Sigmoid colon (tissue), 7 donors: ENCODE measurements at places on chromosomes 13 and 19. TPM values are rescaled to one million over a fixed set of nuclear protein-coding genes. Genes with fewer than 3 reads are reported as not detected.

The ZNF582 gene
- 4.3 TPM for total RNA-seq

GRCh38 chr19:45630463-45630862 lies 8.7 kb downstream of the EML2 start:
- H3K36me3 ChIP-seq: peaks cover 25% of the 10 kb centered on the region
- no peaks in the 10 kb centered on the region for H3K27me3 ChIP-seq
- no peak overlapping the region for H3K27ac ChIP-seq
- peaks cover 8% of the 10 kb centered on the region for H3K4me1 ChIP-seq

DNA sequence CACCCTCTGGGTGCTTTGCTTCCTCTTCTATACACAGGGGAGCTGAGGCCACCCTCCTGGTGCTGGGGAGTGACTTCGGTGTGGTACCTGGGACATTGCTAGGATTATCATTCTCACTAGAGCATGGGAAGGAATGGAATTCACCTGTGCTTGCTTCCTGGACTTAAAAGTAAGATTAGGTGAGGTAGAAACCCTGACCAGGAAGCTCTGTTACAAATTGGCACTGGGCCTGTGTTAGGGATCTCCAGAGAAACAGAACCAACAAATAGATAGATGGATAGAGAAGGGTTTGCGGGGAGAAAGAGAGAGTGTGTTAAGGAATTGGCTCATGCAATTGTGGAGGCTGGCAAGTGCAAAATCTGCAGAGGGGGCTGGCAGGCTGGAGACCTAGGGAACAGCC lies 13.9 kb upstream of the SIAH3 start:
- no peaks in the 10 kb centered on the region for H3K27me3 ChIP-seq
- DNase-seq: no peak
- no peak overlapping the region for H3K27ac ChIP-seq
- H3K36me3 ChIP-seq: no peaks in the 10 kb centered on the region
- H3K4me1 ChIP-seq: peaks cover 6% of the 10 kb centered on the region
- no peak overlapping the region for H3K4me3 ChIP-seq

DNA sequence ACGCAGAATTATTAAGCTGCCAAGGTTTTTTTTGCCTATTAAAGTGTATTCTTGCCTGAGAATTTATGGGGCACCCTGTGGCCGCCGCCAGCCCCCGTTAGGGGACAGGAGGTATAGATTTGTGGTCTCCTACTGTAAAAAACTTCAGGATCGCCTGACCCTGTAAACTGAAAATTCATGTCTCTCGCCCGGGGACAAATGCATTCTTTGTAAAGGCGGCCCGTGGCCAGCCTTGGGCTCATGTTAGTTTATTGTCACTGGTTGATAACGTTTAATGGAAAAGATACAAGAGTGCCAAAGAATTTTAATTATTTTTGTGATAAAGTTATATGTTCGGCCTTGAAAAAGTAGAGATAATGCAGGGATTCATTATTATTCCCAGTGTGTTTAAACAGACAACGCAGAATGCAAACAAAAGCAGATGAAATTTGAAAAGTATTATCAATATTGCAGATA lies 141.7 kb downstream of the URI1 start:
- no peaks in the 10 kb centered on the region for H3K27me3 ChIP-seq
- H3K4me3 ChIP-seq: no peak overlapping the region
- H3K36me3 ChIP-seq: no peaks in the 10 kb centered on the region
- H3K4me1 ChIP-seq: no peaks in the 10 kb centered on the region
- DNase-seq: no peak

- H3K27ac ChIP-seq: no peak overlapping the region
- H3K4me1 ChIP-seq: peaks cover 24% of the 10 kb centered on the region
- no peak overlapping the region for H3K4me3 ChIP-seq
- no peaks in the 10 kb centered on the region for H3K36me3 ChIP-seq
- H3K27me3 ChIP-seq: no peaks in the 10 kb centered on the region
Measured at GRCh38 chr13:26488236-26489003, 69.1 kb upstream of the WASF3 start.

GRCh38 chr13:114001331-114002008 lies 27.6 kb upstream of the C13orf46 start:
- no peak overlapping the region for H3K4me3 ChIP-seq
- no peaks in the 10 kb centered on the region for H3K27me3 ChIP-seq
- H3K36me3 ChIP-seq: peaks cover 28% of the 10 kb centered on the region
- no peaks in the 10 kb centered on the region for H3K4me1 ChIP-seq
- no peak for DNase-seq
- no peak overlapping the region for H3K27ac ChIP-seq

The ZNF829 gene
- 5.6 TPM for total RNA-seq

The CEACAM20 gene
- total RNA-seq: not detected

The WDR88 gene
- total RNA-seq: not detected

DNA sequence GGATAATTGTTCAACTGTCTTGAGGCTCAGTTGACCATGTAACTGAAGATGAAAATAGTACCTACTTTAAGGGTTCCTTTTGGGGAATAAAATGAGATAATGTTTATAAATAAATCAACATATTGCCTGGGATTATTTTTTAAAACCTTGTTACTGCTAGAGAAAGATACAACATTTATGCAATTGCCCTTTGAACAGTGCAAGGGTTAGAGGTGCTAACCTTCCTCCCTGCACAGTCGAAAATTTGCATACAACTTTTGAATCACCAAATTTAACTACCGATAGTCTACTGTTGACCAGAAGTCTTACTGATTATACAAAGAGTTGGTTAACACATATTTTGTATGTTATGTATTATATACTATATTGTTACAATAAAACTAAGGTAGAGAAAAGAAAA lies 750.0 kb downstream of the EFNB2 start:
- no peaks in the 10 kb centered on the region for H3K27me3 ChIP-seq
- no peak for DNase-seq
- H3K36me3 ChIP-seq: no peaks in the 10 kb centered on the region

DNA sequence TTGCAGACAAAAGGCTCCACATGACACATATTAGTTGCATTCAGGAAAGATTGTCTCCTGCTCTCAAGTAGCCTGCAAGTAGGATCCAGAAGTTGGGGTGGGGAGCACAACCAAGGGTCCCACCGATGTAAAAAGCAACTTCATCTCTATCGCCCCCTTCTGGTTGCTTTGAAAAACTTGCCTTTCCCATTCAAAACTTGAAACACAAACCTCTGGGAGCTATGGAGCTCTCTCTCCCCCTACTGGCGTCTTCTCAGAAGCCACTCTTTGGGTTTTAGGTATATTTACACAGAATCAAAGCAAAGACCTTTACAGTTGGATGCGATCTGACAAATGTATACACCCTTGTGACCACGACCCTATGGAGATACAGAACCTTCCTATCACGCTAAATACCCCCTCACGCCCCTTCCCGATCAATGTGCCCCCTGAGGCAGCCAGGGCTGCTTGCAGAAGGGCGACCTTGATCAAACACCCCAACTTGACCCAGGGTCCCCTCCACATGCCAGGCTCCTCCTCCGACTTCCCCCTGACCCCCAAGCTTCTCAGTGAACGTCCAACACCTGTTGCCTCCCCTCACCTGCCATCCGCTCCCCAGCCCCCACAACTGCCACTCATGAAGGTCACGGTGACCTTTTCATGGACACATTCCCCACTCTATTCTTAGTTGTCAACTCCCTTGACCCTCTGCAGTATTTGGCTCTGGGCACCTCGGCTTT lies 10.1 kb downstream of the NOSIP start:
- H3K27ac ChIP-seq: peak overlapping the region; percentile 21
- DNase-seq: no peak
- H3K4me1 ChIP-seq: no peaks in the 10 kb centered on the region

The ZNF599 gene
- 7.4 TPM for total RNA-seq

The RFPL4A gene
- not detected for total RNA-seq

DNA sequence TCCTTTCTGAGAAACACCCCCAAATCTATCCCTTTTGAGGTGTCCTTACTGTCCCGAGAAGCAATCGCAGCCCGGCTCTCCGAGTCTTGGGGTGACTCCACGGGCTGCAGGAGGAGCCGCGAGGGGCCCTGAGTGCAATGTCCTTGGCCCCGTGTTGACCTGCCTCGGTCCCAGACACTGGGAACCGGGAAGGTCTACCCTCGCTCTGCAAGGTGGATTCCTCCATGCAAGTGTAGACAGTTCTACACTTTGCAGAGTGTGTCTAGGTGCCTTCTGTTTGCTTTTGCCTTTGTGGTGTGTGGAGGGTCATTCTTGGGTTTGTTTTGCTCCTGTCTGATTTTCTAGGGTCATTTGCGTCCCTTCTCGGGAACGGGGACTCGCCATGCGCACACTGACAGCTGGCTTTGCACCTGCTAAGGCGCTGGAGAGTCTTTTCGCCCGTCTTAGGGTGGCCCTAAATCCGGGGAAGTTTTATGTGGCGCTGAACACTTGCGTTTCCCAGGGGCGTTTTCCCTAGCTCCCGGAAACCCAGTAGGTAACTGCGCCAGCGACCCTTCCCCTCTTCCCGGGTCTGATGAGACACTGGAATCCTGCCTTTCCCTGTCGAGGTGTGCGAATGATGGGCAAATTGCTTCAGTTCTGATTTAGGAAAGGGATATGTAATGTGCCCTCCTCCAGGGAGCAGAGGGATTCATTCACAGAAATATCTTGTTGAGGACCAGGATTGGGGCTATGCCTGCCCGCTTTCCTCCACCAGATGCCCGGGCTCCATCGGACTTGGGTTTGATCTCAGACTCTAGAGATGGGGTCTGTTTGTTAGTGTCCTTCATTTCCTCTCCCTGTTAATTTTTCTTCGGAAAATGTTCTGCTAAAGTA lies 755 bp downstream of the SERTM1 start:
- H3K27ac ChIP-seq: no peak overlapping the region
- H3K36me3 ChIP-seq: no peaks in the 10 kb centered on the region
- DNase-seq: no peak
- no peak overlapping the region for H3K4me3 ChIP-seq
- peaks cover 25% of the 10 kb centered on the region for H3K27me3 ChIP-seq
- peaks cover 13% of the 10 kb centered on the region for H3K4me1 ChIP-seq

- no peaks in the 10 kb centered on the region for H3K27me3 ChIP-seq
- H3K4me1 ChIP-seq: no peaks in the 10 kb centered on the region
- no peak overlapping the region for H3K4me3 ChIP-seq
- no peak for DNase-seq
Measured at GRCh38 chr13:29937841-29938240, 87.4 kb upstream of the UBL3 start.

DNA sequence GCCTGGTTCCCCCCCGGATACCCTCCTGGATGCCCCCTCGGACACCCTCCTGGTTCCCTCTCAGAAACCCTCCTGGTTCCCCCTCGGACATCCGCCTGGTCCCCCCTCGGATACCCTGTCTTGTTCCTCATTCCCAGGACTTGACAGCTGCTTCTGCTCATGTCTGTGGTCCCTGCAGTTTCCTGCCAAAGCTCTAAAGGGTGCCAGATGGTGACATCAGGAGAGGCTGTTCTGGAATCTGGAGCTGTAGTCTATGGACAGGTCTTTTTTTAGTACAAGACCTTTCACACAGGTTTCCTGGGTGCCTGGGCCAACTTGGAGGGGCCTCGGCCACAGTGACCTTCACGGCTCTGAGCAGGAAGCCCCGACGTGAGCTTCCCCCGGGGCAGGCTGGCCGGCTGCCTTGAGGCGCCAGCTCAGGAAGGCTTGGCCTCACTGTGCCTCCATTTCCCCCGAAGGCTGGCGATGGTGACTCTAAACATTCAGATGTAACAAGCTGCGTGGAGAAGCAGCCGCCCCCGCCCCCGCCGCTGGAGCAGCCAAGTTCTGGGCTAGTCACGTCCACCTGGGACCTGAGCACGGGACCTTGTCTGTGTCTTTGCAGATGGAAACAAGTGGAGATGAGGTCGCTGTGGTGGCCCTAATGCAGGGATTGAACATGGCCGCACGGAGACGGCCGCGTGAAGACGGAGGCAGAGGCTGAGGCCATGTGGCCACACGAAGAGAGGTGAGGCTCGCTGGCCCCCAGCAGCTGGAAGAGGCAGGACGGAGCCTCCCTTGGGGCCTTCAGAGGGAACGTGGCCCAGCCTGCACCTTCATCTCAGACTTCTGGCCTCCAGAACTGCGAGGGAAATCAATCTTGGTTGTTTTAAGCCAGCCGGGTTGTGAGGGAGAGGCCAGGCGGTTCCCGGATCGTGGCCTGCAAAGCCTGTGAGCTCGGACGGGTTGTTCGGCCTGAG lies 12.7 kb downstream of the SGTA start:
- peak overlapping the region; percentile 60 for H3K27ac ChIP-seq
- no peaks in the 10 kb centered on the region for H3K27me3 ChIP-seq
- no peak overlapping the region for H3K4me3 ChIP-seq
- H3K4me1 ChIP-seq: peaks cover 45% of the 10 kb centered on the region
- DNase-seq: peak; percentile 88

The ZNF677 gene
- 15.8 TPM for total RNA-seq

- H3K4me3 ChIP-seq: no peak overlapping the region
- H3K27ac ChIP-seq: no peak overlapping the region
- peaks cover 13% of the 10 kb centered on the region for H3K4me1 ChIP-seq
Measured at GRCh38 chr19:35633727-35634440, 5.0 kb downstream of the RBM42 start.

DNA sequence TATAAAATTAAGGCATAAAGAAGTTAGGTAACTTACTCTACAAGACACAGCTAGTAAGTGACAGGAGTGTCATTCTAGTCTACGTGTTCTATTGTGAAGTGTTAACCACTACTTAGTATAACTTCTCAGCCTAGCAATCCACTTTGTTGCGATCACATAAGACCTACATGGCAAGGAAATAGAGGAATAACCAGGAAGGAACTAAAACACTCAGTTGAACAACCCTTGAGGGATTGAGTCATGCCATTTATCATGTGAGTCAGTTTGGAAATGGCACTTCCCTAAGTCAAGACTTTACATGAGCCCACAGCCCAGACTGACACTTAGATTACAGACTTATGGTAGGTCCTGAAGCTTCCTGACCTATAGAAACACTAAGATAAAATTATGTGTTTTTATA lies 279.5 kb upstream of the PCDH20 start:
- peaks cover 10% of the 10 kb centered on the region for H3K4me1 ChIP-seq
- H3K4me3 ChIP-seq: no peak overlapping the region
- no peak overlapping the region for H3K27ac ChIP-seq
- no peaks in the 10 kb centered on the region for H3K27me3 ChIP-seq
